ENCODE measurements at places on chromosomes 1 and 21.

GRCh38 chr1:185996211-185996610, 262.0 kb downstream of the HMCN1 start:
- DNase-seq, result peak; percentile 10

- DNase-seq, result no peak
These were observed 121.0 kb upstream of the C1orf105 start for GRCh38 chr1:172299515-172299914.

DNA sequence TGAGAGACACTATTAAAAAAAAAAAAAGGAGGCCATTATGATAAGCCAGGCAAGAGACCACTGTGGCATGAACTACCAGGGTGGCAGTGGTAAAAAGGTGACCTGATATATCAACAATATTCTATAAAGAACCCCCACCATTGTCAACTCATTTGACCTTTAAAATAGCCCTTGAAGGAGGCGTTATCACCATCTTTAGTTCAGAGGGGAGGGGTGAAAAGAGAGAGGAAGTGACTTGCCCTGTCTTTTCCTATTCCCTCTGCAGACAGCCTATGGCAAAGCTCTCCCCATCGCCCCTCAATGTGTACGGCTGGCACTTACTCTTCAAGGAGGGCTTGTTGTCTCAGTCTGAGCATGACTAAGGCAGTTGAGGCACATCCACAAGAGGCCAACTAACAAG, 11.7 kb upstream of the SLFNL1 start:
- peak; percentile 50 for DNase-seq

- DNase-seq, result no peak
These were observed 20.9 kb downstream of the SLAMF1 start for GRCh38 chr1:160625725-160626498.

Measured in lung microvascular endothelial cell (primary cell).